Activated CD4-positive, alpha-beta T cell treated with anti-CD3 and anti-CD28 coated beads, Interleukin-2, Interleukin-6, amounts not matched to agents 100 ng/mL and 50 ng/mL, durations not matched to agents 16 hours and 8 hours (primary cell): ENCODE measurements at places on chromosomes 3 and 15.

- peak; percentile 86 for DNase-seq
These were observed 97.6 kb downstream of the FRMD4B start for GRCh38 chr3:69288161-69288895.

GRCh38 chr3:64915778-64916177 is 228.0 kb upstream of the ADAMTS9 start:
- no peak for DNase-seq

GRCh38 chr3:42880601-42881451 is 5.1 kb upstream of the CYP8B1 start:
- peak; percentile 93 for DNase-seq

DNA sequence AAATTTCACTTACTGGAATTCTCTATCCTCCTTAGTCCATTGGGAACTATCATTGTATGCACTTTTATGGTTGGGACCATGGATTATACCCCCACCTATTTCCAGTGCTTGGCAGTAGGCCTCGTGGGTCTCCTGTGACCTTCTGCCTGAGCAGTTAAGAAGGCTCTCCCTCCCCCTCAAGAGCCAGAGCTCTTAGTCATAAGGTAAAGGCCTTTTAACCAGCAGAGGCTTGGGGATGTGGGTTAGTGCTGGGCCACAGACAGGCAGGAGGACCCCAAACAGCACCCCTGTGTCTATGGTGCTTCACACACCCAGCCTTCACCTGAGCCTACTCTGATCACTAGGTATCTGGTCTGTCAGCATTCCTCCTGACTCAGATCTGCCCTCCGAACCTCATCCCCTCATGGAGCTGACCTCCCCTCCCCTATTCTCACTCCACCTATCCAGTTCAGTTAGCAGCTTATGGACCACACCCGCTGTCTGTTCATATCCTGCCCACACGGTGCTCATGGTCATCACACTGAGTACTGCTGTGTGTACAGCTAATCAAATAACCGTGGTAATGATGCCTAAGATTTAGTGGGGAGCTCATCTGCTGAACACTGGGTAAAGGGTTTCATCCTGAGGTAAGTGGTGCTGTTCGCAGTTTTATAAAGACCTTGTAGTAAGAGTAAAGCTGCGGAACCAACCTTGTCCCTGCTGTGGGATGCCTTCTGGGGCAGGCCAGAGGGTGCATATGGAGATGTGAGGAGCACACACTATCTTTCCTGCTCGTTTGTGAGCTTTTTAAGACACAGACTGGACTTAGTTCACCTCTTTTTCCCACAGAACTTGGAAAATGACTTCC is 40.9 kb downstream of the KLHL18 start:
- DNase-seq = no peak

DNA sequence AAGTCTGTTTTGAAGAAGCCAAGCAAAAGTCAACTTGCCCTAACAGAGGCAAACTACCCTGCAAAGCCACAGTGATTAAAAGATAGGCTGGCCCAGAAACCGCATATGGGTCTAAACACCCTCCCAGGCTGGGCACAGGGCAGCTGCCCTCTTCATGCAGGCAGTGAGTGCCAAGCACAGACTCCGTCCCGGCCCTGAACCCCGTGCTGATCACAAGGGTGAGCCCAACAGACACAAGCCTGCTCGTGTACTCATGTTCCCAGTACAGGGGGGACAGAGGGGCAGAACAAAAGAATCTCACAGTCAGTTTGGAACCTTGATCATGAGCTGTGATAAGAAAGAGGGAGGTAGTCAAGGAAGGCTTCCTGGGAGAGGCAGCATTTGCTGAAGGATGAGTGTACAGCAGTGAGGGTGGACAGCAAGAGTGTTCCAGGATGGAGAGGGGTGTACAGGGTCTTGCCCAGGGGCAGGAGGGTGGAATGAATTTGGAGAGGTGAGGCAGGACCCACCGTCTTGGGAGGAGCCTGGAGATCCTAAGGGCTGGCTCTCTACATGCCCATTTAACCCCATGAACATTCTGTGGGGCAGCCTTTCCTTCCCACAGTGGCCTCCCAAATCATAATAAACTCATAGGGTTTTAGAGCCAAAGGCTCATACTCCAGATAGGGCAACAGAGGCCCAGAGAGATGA is 43.2 kb upstream of the PRR23E start:
- no peak for DNase-seq

DNA sequence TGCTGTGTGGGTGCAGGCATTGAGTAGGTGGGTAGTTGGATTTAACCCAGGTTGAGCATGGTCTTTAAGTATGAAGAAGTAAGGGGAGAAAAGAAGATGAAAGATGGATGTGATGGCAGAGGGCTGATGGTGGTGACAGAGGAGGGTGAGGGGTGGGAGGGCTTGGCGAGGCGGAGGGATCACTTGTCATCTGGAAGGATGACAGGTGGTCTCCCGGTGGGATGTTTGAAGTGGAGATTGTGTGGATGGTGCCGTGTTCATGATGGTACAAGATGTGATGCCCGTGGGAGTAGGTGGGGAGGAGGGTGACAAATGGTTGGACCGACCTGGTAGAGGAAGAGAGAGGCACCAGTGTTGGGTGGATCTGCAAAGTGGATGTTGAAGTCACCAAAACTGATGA is 208.8 kb downstream of the RPLP1 start:
- no peak for DNase-seq

GRCh38 chr3:49016414-49017228 is 1.8 kb downstream of the DALRD3 start:
- no peak for DNase-seq

GRCh38 chr15:50244153-50244552 is 21.4 kb downstream of the HDC start:
- DNase-seq = no peak

GRCh38 chr3:146813496-146813895 is 208.3 kb upstream of the PLSCR5 start:
- no peak for DNase-seq

DNA sequence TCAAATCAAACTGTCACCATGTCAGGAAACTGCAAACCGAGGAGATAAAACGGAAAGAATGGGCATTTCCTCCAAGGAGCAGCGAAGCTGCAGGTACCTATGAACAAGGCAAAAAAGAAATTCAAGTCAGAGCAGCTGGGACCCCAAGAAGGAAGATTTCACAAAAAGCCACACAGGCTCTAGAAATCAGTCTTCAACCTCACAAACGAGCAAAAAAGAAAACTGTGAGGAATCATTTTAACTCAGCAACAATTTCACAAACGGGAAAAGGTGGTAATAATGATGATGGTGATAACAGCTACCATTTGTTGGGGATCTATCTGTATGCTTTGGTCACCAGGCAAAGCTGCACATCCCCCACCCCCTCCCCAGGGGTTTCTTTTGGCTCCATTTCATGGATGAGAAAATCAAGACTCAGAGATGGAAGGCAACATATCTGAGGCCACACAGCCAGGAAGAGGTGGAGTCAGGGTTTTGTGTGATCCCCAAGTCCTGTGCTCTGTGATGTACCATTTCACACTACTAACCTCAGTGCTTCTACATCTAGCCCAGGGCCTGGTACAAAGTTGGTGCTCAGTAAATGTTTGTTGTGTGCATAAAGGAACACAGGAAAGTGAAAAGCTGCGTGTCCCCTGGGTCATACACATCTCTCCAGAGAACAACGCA is 109.9 kb downstream of the IQSEC1 start:
- DNase-seq = peak; percentile 82

DNA sequence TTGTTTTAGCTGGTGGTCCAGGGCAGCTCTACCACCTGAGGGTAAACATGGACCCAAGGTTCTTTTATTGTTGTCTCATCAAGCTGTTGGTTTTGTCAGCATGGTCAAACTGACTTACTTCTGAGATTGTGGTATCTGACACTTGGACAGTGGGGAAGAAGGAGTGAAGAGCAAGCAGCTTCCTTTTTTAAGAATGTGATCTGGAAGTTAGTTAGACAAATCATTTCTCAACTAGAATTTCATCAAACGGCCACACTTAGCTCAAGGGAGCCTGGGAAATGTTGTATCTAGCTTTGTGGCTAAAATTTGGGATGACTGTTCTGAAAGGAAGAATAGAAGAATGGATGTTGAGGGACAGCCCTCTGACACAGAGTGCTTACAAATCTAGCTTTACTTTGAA is 215.2 kb downstream of the ZNF621 start:
- DNase-seq = no peak

DNA sequence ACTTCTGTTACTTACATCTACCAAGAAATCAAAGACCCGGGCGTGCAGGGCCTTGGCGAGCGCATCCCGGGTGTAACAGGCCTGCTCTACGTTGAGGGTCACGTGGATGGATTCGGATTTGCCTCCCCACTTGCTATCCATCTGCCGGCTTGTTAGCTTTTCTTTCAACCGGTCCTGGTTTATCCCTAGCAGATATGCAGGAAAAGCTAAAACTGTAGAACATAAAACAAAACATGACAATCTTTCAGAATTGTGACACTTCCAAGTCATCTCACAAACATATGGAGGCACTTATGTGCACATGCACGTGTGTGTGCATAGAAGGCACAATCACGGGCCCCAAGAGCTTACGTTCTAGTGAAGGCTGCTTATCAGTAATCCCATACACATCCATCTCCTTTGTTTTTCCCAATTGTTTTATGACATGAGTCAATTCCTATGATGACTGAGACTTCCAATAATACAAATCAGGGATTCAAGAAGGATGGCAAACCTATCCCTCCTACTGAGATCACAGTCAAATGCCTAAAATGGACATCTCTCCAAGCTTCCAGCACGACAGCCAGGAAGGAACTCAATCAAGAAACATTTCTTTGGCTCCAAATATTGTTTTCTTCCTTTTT is 11.3 kb downstream of the LDHAL6B start:
- no peak for DNase-seq

DNA sequence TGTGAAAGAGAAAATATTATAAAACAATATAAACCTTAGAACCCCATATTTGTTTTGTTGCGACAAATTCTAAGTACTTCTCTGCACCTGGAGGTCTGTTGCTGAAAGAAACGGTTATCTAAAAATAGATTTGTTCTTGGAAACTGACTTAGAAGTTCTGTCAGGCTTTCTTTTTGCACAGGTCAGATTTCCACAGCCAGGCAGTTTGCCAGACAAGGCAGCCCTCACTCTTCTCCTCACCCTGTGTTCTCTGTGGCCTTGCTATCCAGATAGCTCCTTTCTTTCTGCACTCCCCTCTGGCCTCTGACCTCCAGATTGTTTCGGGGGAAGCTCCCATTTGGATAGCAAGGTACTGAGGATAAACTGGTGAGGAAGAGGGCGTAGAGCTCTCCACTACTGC is 413.3 kb upstream of the ONECUT1 start:
- DNase-seq = no peak

DNA sequence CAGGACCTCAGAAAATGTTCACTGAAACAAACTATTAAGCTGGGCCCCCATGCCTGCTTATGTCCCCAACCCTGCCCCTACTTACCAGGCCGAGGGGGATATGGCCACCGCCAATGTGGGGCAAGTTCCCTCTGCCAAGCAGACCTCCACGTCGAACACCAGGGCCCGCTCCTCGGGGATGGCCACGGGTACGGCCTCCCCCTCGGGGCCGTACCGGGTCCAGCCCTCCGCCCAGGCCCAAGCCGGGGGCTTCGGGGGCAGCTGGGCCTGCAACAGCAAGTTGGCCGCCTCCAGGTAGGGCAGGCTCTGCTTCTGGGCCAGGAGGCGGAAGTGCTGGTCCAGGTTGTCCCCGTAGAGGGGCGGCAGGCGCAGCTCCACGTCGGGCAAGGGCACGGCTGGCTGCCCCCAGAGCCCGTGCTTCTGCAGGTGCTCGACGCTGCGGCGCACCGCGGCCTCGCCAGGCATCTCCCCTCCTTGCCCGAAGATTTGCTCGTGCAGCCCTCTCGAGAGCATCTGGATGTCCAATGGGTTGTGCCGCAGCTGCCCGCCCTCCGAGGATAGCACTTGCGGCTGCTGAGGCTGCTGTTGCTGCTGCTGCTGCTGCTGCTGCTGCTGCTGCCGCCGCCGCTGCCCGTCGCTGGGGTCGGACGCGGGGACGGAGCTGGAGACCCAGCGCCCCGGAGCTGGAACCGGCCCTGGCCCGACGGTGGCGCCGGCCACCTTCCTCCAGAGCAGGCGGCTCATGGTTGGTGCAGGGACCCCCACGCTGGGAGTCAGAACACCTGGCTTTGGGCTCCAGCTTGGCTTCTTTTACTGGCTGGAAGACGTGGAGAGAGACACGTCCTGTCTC is 1.4 kb downstream of the POLG start:
- no peak for DNase-seq

DNA sequence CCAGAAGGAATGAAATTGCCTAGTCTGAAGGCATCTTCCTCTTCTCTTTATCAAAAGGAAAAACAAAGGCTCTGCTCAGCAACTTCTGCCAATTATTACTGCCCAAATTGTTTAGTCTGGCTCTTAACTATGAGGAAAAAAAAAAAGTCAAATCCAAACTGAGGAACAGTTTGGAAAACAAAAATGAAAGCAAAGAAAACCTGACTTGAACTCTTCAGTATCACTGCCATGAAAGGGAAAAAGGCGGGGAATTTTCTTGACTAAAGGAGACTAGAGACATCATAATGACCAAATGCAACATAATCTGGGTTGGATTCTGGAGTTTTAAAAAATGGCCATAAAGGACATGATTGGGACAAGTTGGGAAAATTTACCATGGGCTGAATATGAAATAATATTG is 156.3 kb downstream of the STT3B start:
- DNase-seq = no peak

- DNase-seq = no peak
These were observed 33.2 kb downstream of the CAPN3 start for GRCh38 chr15:42392309-42393024.

GRCh38 chr15:77580996-77581682 is 51.6 kb downstream of the LINGO1 start:
- no peak for DNase-seq

GRCh38 chr3:119937229-119937628 is 155.3 kb downstream of the NR1I2 start:
- DNase-seq = peak; percentile 84
